ENCODE measurements at places on chromosomes 13 and 19.

DNA sequence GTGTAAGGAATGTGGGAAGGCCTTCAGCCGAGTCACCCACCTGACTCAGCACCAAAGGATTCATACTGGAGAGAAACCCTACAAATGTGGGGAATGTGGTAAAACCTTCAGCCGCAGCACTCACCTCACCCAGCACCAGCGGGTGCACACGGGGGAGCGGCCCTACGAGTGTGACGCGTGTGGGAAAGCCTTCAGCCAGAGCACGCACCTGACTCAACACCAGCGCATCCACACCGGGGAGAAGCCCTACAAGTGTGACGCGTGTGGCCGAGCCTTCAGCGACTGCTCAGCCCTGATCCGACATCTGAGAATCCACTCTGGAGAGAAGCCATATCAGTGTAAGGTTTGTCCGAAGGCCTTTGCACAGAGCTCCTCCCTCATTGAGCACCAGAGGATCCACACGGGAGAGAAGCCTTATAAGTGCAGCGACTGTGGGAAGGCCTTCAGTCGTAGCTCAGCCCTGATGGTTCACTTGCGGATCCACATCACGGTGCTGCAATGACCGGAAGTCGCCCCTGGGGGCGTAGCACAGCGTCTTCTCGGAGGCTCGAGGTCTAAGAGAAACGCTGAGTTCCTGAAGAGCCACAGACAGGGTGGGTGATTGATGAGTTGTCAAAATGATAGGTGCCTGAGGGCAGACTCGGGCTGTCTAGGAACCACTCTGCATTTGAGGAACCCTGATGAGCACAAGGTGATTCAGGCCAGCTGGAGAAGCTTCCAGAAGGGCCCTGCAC is 12.2 kb downstream of the ZSCAN22 start:
- DNase-seq: no peak

GRCh38 chr19:3045885-3046697 is 16.2 kb downstream of the TLE5 start:
- no peak for DNase-seq

DNA sequence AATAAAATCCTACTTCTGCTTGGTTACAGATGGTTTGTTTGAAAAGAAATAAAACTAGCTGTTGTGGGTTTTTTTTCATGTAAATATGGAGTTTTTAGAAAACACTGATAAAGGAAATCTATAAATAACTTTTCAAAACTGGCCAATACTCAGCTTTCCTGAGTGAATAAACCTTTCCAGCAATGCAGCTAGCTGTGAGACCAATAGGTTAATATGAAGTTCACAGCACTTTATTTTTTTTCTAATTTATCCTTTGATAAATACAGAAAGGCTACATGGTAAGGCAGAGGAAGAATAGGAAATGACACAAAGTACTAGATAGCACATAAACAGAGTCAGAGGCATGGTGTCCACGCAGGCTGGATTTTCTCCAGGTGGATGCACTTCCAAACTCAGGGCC is 154.0 kb downstream of the COG6 start:
- DNase-seq: no peak

DNA sequence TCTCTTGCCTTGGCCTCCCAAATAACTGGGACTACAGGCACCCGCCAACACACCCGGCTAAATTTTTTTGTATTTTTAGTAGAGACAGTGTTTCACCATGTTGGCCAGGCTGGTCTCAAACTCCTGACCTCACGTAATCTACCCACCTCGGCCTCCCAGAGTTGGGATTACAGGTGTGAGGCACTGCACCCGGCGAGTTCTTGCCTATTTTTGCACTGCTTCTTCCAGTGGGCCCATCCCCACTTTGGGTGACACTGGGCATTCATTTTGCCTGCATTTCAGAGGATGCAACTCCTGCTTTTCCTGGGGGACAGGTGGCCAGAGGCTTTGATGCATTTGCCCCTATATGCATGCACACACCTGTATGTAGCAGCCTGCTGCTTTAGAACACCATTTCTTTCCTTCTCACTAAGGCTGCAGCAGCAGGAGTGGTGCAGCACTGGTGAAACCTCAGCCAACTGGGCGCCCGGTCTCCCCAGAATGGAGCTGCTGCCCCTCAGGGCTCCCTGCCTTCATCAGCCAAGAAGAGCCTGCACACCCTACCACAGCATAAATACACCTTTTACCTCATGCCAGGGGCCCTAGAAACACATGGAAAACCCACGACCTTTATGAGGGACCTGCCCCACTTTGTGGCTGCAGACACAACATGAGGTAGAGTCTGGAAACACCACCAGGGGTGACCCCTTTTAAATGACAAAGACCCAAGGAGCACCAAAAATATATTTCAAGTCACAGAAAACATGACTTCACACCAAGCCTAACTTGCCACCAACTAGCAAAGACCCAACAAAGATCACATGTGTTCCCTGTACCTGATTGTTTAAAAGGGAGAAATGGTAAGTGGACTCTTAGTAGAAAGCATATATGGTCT is 36.8 kb upstream of the POP4 start:
- no peak for DNase-seq

DNA sequence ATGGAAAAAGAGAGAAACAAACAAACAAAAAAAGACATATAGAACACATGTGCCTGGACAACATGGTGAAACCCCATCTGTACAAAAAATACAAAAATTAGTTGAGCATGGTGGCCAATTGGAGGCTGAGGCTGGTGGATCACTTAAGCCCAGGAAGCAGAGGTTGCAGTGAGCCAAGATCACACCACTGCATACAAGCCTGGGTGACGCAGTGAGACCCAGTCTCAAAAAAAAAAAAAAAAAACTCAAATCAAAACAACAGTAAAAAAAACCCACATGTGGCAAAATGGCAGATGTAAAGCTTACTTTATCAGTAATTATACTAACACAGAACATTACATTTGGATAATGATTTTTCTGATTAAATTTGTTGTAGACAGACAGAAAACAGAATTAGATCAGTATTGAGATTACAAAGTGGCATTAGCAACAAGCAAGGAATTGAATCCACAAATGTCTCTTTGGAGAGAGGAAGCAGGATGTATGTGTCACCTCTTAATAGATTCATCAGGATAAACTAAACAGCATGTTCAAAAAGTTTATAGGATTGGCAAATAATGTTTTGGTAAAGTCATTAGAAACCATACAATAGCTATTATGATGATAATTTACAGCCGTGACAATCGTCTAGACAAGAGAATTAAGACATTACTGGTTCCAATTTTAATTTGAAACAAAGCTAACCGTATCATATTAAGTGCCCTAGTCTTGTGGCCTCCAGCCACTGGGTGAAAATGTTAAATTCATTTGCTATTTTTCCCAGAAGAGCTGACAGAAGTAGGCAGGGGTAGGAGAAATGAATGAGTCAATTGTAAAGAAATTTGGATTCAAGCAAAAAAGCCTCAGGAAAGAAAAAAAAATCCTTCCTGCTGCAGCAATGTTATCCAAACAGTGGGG is 206.0 kb downstream of the FGF14 start:
- no peak for DNase-seq

Measured in occipital lobe (tissue), 3 donors.